ENCODE measurements at places on chromosomes 3 and 15. TPM values are rescaled to one million over a fixed set of nuclear protein-coding genes. Genes with fewer than 3 reads are reported as not detected.

DNA sequence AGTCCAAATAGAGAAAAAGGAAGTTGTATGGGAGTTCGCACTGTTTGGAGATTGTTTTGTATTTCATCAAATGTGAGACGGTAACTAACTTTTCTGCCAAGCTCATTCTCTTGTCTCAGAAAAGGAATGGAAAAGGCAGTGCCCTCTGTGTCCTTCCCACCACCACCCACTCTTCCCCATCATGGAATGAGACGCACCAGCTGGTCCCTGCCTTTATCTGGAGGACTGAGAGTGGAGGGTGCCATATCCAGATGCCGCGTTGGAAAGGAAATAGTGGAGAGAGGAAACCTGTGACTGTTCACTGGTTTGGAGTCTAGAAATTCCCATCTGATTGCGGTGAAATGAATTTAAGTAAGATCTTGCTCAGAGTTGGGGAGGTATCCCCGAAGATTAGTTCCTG lies 3.7 kb upstream of the CCK start:
- ATAC-seq: no peak

DNA sequence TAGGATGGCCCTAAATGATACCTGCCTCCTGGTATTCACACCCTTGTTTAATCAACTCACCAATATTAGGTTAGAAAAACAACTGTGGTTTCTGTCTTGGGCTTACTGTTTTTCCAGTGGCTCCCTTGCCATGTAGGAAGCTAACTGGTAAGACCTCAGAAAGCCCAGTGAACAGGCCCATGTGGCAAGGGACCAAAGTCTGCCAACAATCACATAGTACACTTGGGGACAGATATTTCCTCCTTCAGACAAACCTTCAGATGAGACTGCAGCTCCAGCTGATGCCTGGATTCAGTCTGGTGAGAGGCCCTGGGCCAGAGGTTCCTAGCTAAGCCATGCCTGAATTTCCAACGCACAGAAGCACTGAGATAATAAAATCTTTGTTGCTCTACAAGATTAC lies 96.1 kb downstream of the GSK3B start:
- ATAC-seq: no peak

DNA sequence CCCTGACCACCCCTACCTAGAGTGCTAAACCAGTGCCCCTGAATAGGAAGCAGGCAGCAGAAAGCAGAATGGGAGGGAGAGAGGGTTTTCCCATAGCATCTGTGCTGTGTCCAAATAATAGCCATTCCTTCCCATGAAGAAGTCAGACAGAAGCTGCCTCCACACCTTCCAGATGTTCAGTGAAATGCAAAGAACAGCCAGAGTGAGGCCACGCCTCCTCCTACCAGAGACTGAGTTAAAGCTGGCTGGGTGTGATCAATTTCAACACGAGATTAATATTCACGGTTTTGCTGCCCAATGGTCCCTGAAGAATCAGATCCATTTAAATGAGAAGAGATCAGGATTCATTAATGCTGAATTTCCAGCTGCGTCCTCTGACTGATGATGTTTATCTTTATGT lies 111.8 kb downstream of the SRGAP3 start:
- no peak for ATAC-seq

GRCh38 chr3:126558336-126559071 lies at the start of gene C3orf22:
C3orf22 (minus strand) TSS chr3:126558932; CDS start chr3:126553390, 5,542 bp downstream.
- ATAC-seq: no peak

DNA sequence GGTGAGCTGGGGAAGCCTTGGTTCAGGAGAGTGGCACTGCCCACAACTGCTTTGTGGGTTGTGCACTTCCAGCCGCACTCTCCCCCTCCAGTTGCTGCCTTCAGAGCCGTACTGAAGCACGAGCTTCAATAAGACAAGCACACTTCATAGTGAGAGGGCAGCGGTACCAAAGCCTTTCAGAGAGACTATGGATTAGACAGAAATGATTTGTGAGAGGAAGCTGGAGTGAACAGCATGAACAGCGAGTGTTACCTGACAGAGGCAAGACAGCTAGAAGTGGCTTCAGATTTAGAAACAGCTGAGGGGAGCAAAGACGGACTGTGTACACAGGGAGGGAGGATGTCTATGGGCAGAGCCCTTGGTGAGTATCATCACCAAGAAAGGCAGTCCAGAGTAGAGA lies 31.1 kb downstream of the HCLS1 start:
- ATAC-seq: no peak

GRCh38 chr15:74171965-74172541 lies 1.5 kb upstream of the ISLR start:
- ATAC-seq: no peak

DNA sequence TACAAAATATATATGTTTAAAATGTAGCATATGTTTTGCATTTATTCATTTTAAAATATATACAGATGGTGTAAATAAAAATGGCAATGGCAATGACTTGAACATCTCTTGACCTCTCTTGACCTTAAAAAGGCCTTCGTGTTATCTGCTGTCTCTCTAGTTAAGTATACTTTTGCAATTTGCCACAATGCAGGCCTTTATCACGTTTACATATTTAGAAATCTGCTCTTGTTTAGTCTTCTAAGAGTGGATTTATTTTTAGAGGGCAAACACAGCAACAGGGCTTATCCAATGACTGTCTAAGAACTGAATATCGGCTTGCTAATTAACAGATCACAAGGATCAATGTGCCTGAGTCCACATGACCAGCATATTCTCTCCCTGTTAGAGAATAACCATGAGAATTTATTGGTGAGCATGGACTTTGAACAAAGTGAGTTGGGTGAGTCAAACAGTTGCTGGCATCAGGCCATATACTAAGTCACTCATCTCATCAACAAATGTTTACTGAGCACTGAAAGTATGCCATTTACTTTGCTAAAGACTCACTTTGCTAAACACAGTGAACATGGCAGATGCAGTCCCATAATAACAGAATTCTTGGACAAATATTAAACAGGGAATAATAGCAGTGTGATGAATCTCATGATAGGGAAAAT lies 48.2 kb downstream of the MDFIC2 start:
- ATAC-seq: no peak

DNA sequence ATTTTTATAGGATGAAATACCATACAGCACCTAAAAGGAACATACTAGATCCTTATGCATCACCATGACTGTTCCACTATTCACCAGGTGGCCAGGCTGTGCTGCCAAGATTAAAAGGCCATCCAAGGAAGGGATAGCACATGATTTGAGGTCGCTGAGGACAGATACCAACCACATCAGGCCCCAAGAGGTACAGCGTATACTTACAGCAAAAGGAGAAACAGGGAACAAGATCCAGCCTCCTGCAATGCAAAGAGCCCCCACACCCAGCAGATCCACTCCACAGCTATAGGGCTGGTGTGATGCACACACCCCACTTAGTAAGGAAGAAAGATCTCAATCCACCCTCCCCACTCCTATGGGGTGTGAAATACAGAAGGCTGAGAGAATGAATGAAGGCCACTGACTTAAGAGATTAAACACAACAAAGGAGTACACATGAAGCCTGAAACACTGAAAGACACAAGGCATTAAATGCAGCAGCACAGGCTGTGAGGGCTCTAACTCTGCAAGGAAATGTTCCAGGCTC lies 32.0 kb upstream of the ZNF445 start:
- ATAC-seq: peak; percentile 61

- ATAC-seq: no peak
These were observed 438.6 kb upstream of the ZNF385D start for GRCh38 chr3:22189616-22190015.

DNA sequence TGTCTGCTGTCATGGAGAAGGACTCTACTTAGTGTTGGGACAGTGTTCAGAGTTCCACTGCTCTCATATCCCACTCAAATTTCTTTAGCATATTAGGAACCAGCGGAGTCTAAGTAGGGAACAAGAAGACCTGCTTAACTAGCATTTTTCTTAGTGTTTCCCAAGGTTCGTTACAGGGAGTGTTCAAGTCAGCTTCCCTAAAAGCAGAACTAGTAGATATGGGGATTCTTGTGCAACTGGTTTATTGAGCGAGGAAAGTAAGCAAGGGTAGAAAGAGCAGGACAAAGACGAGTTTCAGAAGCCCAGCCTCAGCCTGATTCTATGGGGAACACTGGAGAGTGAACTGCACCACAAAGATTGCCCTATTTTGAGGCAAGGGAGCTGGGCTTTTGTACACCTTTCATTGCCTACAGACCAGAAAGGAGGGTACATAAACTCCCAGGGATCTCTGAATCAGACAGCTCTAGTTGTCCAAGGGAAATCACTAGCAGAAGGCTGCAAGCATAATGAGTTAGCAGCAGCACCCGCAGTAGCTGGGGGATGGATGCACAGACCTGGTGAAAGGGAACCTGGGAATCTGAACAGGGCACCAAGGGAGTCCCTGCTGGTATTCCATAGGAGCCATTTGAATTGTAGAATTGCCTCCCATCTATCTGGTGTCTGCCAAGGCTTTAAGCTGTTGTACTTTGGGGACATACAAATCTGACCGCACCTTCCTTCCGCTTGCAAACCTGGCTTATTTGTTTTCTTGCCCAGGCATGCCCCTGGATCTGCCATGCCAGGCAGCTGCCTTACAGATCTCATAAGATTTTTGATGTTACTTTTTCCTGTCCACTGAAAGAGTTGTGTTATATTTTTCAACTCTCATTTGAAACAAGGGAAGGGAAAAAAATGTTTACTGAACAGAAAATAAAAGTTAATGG lies 15.1 kb downstream of the CMTM7 start:
- peak; percentile 82 for ATAC-seq

- no peak for ATAC-seq
These were observed 192.7 kb downstream of the SUCLG2 start for GRCh38 chr3:67461667-67462142.

GRCh38 chr3:60643831-60644230 lies 607.4 kb downstream of the FHIT start:
- no peak for ATAC-seq

DNA sequence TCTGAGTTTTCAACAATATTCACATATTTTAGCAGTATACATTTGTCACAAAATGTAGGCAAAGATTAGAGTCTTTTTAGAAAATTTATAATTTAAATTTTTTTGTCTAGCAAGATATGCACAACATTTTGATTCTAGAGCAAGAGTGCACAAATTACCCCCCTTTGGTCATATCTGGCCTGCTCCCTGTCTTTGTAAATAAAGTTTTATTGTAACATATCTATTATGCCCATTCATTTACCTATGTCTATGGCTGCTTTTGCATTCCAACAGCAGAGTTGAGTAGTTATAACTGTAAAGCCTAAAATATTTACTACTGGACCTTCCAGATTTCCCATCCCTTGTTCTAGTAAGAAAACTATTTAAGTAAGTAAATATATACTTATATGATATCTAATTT lies 430.7 kb downstream of the EDEM1 start:
- no peak for ATAC-seq

GRCh38 chr3:42831321-42831713 lies 22.1 kb downstream of the ACKR2 start:
- peak; percentile 38 for ATAC-seq

GRCh38 chr3:134291319-134292254 lies 40.9 kb upstream of the RYK start:
- peak; percentile 61 for ATAC-seq

GRCh38 chr15:68402432-68403160 lies 29.4 kb downstream of the ITGA11 start:
- ATAC-seq: no peak

GRCh38 chr3:154184582-154184981 lies 63.4 kb downstream of the ARHGEF26 start:
- ATAC-seq: no peak

- no peak for ATAC-seq
These were observed 13.8 kb upstream of the POLR2M start for GRCh38 chr15:57692709-57693108.

GRCh38 chr3:124532071-124532470 lies 198.2 kb upstream of the UMPS start:
- ATAC-seq: no peak

- no peak for ATAC-seq
These were observed 21.5 kb upstream of the RORA start for GRCh38 chr15:61250613-61251012.

GRCh38 chr3:33855884-33856546 lies 57.6 kb downstream of the PDCD6IP start:
- ATAC-seq: no peak

- ATAC-seq: no peak
These were observed 30.6 kb upstream of the GATA2 start for GRCh38 chr3:128523591-128523990.

- no peak for ATAC-seq
These were observed 156.6 kb downstream of the MCTP2 start for GRCh38 chr15:94387849-94388441.

GRCh38 chr3:114775395-114775794 lies 371.7 kb downstream of the ZBTB20 start:
- no peak for ATAC-seq

DNA sequence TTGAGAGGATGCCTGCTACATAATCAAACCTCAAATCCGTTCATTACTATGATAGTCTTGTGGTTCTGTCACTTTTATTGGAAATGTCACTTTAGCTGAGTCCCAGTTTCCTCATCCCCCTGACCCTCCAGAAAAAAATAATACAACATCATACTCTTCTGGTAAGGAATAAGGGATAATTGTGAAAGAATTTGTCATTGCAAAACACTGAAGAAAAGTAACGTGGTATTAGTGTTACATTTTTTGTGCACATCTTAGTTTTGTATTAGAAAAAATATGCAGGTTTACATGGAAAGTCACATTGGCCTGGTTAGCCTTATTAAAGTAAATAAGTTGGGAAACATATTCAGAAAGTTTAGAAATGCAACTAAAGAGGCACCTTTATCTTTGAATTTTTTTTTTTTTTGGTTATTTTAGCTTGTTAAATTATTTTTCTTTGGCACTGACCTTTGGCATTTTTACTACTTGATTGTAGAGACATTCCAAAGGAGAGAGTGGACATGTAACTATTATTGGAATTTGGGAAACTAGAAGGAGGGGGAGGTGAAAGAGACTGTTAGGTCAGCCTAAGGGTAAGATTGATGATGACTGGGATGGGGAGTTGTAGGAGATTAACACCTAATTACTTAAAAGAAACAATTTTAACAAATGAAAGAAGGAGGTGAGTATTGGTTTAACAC lies 462.2 kb upstream of the RARB start:
- no peak for ATAC-seq

Gene MYLK
- 16.6 TPM for total RNA-seq

Gene PRTG
- 0.56 TPM for total RNA-seq

Gene TGM5
- 13.5 TPM for total RNA-seq

Gene SPINT1
- total RNA-seq: 127 TPM

Gene SKOR1
- 0.08 TPM for total RNA-seq

Gene GNL3
- total RNA-seq: 76.4 TPM

Gene TRIM59
- 10.3 TPM for total RNA-seq

Gene KBTBD13
- not detected for total RNA-seq

Gene SH3GL3
- total RNA-seq: 3.3 TPM

Gene ARHGEF26
- 4.7 TPM for total RNA-seq

Gene CCK
- 0.24 TPM for total RNA-seq

Gene RTF1
- total RNA-seq: 21.4 TPM

Gene ROBO2
- 7.1 TPM for total RNA-seq

Gene MESP1
- 0.44 TPM for total RNA-seq

Gene CLDN1
- total RNA-seq: 40.3 TPM

Gene GOLGA6L7
- not detected for total RNA-seq

Gene LIPC
- total RNA-seq: not detected

Measured in esophagus mucosa (tissue), 1 donor.